LHCN-M2 (cell line): ENCODE measurements at places on chromosomes 3 and 15. TPM values are rescaled to one million over a fixed set of nuclear protein-coding genes. Genes with fewer than 3 reads are reported as not detected.
A peak's percentile ranks its signal among the peaks of the same experiment; 100 is the strongest.

GRCh38 chr15:99844150-99844549, 110.9 kb upstream of the LYSMD4 start:
- DNase-seq: peak; percentile 22

GRCh38 chr3:182693723-182694122, 99.6 kb upstream of the ATP11B start:
- no peak for DNase-seq

GRCh38 chr3:153273767-153274435, 111.9 kb downstream of the RAP2B start:
- DNase-seq: peak; percentile 62

GRCh38 chr15:62389885-62390790, 225.1 kb upstream of the C2CD4B start:
- DNase-seq: peak; percentile 68

Gene IQCF5
- not detected in 2 replicates for total RNA-seq

DNA sequence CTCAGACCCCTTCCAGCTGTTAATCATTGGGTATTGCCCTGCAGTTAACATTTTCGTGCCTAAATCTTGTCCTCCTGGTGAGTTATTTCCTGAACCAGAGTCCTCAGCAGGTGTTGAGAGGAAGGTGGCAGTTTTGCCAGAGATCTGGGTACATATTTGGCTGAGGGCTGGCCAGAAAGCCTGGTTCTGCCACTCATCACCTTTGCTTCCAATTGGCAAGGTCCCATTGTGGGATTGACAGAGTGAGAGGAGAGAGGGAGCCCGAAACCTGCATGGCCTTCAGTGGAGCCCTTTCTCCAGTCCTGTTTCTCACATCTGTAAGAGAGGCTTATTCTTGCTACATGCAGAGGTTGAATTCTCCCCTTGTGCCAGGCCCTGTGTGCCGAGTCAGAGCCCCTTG, 8.9 kb upstream of the TKT start:
- DNase-seq: no peak

DNA sequence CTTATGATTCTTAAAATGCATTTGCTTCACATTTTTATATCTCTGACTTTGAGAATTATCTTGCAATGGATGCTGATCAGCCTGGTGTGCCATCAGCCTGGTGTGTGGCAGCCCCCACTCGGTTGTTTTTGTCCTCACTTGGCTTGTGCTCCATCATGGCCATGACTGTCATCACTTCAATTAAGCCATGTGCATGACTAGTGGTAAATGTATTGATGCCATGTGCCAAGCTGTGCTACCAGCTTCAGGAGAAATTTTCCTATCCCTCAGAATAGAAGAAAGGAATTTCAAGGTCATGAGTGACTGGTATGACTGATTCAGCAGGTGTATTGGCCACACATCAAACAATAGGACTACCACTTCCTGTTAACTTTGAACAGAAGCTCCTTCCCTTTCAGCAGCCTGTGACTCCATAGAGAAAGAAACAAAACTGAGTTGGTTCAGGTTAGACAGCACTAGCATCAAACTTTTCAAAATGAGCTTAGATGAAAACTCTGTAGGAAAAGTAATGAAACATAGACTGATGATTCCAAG, 251.7 kb downstream of the GRM7 start:
- DNase-seq: no peak

Gene CFAP92
- not detected in 2 replicates for total RNA-seq

DNA sequence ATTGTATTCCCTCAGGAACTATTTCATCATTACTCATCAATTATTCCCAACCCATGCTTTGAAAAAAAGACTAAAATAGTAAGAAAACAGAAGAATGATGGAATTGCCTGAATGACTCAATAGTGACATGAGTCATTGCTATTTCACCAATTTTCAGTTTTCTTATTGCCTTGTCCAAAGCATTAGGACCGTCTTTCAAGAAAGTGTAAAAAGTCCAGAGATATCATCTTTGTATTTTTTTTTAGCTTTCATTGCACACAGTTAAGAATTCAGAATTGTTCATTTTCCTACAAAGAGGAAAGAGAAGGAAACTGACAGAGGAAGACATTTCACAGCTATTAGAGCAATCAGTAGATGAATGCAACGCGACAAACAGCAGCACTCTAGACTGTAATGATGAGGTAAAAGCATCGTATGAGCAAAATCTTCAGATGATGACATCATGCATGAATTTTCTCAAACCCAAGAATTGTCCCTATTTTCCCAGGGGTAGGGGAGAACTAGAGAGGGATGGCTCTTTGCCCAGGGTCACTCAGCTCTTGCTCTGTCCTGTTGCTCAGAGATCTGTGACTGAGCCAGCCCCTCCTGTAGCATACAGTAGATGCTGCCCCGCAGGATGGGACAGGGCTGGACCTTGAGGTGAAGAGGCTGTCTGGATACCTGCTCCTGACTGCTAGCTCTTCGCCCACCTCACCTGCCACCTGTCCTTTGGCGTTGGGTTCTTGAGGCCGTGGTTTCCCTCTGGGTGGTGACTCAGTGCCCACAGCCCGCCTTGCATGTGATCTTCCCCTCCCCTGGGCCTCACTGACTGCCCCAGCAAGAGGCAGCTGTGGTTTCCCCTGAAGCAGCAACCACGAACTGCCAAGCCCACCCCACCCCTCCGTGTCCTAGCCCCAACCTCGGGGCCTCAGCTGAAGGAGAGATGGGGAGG, 84.8 kb downstream of the PPCDC start:
- DNase-seq: peak; percentile 91

- DNase-seq: no peak
These were observed 123.6 kb downstream of the MBNL1 start for GRCh38 chr3:152392272-152392880.

DNA sequence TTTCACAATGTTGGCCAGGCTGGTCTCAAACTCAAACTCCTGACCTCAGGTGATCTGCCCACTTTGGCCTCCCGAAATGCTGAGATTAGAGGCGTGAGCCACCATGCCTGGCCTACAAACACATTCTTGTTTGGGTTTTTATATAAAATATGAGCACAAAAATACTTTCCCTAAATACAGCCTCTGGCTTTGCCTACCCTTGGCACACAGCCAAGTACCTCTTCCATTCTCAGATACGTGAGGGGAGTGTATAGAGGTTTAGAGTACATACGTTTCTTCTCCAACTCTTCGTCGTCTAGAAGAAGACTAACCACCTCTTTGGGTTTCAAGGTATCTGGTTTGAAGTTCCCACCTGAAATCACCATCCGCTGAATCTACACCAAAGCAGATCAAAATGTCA, 33.5 kb downstream of the CHAC1 start:
- DNase-seq: no peak

Gene UBAP1L
- total RNA-seq: 0.38 and 0.69 TPM in 2 replicates

DNA sequence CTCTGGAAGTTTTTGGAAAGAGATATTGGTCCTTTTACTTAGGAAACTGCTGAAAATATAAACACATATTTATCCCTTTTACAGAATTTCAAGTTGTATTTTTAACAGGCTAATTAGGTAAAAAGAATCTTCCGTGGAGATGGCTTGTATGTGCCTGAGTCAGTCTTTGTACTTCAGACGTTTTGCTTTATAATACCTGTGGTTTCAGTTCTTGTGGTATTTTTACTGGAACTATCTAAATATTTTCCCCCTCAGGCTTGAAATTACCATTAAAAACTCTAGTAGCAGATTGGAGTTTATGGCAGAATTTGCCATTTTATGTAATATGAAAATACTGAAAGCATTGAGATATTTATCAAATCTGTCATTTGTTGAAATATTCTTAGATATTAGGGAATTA, 151.6 kb upstream of the CGNL1 start:
- DNase-seq: peak; percentile 56

Gene NR1I2
- not detected in 2 replicates for total RNA-seq

GRCh38 chr15:41727143-41727542, 47.1 kb upstream of the MAPKBP1 start:
- peak; percentile 2 for DNase-seq

Gene FMN1
- total RNA-seq: 17.9 and 21.9 TPM in 2 replicates

Gene NME9
- total RNA-seq: not detected in 2 replicates

GRCh38 chr3:46116996-46117395, 89.7 kb upstream of the XCR1 start:
- no peak for DNase-seq

DNA sequence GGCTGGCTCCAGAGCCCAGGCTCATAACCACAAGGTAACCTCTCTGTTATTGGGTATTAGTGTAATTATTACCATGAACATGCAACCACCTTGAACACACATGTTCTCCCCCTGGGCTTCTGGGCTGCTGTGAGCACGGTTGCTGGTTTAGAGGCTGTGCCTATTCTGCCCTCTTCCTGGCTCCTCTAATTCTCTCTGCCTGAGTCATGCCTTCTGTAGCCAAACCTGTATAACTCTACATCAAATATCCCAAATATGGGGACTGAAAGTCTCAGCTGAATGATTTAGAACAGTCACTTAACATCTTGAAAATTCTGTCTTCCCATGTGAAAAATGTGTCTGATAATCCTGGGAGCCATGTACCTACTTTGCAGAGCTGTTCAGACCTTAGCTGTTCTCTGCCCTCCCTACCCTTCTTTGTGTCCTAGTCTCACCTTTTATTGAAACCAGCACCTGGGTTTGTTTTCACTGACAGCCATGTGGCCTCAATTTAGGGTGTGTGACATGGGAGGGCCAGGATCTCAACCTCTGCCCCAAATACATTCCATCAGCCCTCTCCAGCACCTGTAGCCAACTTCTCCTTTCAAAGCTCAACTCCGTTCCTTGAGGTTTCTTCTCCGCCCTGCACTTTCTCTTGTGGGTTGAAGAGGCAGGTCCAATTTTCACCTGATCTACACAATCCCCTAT, 60.7 kb downstream of the PDZRN3 start:
- peak; percentile 41 for DNase-seq

DNA sequence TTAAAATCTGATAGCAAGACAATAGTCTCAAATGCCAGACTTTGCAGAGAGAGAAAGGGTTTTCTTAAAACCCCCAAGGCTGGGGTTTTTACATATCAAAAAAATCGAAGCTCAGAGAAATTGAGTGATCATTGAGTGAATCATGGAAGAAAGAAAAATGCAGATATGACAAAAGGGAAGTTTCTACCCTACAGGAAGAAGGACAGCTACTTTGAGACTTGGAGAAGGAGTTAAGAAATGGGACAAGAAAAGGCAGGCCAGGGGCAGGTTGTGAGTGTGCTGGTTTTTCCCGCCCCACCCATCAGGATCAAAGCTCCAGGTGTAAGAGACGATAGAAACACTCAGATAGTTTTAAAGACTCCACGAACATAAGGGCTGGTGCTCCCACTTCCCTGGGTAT, 18.6 kb downstream of the TMEM158 start:
- no peak for DNase-seq

DNA sequence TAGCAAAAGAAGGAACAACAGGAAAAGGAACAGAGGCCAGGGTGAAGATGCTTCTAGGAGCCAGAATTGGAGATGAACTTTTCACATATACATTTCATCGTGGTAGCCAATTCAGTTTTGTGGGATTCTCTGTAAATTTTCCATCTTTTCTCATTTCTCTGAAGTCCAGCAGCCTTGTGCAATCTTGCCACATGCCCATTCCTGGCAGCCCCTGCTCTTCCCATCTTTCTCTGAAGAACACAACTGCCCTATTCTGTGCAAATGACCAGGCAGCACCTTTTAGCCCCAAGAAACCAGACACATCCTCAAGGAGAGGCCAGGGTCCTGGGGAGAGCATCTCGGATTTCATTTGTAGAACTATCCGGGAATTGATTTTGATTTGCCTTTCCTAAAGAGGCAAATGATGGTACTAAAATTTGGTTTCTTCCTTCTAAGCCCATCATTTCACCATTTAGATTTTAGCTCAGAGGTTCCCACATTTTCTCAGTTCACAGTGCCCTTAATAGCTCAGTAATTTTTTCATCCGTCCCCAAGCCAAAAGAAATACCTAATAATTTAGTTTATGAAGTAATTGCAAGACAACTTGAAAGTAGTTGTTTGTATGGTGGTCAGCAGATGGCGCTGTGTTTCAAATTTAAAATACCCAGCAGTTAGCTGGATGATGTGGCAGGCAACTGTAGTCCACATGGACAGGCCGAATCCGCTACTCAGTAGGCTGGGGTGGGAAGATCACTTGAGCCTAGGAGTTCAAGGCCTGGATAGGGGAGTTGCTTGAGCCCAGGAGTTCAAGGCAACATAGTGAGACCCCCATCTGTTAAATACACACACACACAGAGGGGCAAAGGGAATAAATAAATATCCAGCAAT, 61.3 kb upstream of the ACKR4 start:
- DNase-seq: peak; percentile 78

GRCh38 chr3:17841190-17841828, 98.9 kb upstream of the TBC1D5 start:
- DNase-seq: peak; percentile 65

- no peak for DNase-seq
These were observed 87.4 kb upstream of the C15orf39 start for GRCh38 chr15:75114327-75114726.

Gene TGM4
- 0.06 and 0.13 TPM in 2 replicates for total RNA-seq

DNA sequence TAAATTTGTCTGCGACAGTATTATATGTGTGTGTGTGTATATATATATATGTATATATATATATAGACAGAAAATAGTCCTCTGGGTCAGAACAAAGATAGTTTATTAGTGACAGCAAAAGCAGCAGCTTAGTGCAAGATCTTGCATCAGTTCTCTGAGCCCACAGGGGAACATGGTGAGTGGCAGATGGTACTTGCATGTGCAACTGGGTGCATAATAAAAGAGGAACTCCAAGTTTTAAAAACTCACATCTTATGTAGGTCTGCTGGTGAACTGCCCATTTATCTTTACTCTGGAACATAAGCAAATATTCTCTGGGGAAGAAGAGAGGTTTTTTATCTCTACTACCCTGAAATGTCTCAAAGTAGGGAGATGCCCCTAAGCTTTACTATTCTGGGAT, 276.4 kb downstream of the POLQ start:
- DNase-seq: no peak

DNA sequence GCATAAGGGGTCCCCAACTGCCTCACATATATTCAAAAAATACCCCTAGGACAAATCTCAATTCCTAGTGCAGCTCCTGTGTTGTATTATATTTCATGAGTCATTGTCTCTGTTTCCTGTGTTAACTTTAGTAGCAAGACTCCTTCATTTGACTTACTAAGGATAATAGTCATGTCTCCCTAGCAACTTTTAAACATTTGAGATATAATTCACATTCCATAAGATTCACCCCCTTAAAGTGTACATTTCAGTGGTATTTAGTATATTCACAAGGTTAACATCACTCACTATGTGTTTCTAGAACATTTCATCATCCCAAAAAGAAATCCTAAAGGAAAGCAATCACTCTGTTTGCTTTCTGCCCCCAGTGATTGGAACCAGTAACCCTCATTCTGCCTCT, 121.3 kb upstream of the WNT7A start:
- DNase-seq: no peak

DNA sequence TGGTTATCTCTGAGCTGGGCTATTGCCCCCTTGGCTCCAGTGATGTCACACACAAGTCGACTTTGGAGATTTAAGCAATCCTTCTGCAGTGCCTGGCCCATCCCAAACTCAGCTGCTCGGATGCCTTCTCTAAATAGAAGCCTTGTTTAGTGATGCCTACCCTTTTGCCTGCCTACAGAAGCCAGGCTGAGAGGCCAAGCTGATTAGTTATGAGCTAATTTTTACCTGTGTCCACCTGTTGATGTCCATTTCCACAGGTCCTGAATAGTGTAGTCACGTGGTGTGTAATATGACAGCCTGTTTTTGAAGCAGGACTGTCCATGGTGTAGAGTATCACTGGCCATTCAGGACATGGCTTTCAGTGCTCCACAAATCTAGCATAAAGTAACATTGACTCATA, 45.5 kb downstream of the SSUH2 start:
- DNase-seq: no peak

- DNase-seq: no peak
These were observed 3.0 kb downstream of the MYL3 start for GRCh38 chr3:46860017-46860809.

- DNase-seq: peak; percentile 48
These were observed 81.5 kb upstream of the KCNMB2 start for GRCh38 chr3:178454726-178455125.

- no peak for DNase-seq
These were observed 143.7 kb downstream of the MEGF11 start for GRCh38 chr15:66109826-66110225.
